T-helper 2 cell treated with Interferon-gamma antibody and Interleukin-4, amounts not matched to agents 100 ng/mL and 5 ng/mL, for 36 hours (primary cell): ENCODE measurements at places on chromosomes 13 and 19. TPM values are rescaled to one million over a fixed set of nuclear protein-coding genes. Genes with fewer than 3 reads are reported as not detected.

Gene PDE4C
- not detected in 2 replicates for total RNA-seq

Gene HIPK4
- not detected in 2 replicates for total RNA-seq

Gene ZNF446
- 7.3 and 7.5 TPM in 2 replicates for total RNA-seq

Gene CFAP97D2
- 0.18 TPM in 1 of 2 replicates, not detected in the other for total RNA-seq

Gene FRY
- 18.0 and 19.2 TPM in 2 replicates for total RNA-seq

Gene FLT1
- 0.82 and 1.1 TPM in 2 replicates for total RNA-seq

Gene ODAD3
- total RNA-seq, result 0.09 TPM in 1 of 2 replicates, not detected in the other

Gene ZNF226
- total RNA-seq, result 13.7 and 14.2 TPM in 2 replicates

Gene HSD17B14
- total RNA-seq, result 0.36 and 0.59 TPM in 2 replicates

Gene CDC42EP5
- total RNA-seq, result not detected in 2 replicates

Gene C19orf67
- total RNA-seq, result 0.30 and 0.39 TPM in 2 replicates
